Kidney tubule cell (primary cell): ENCODE measurements at places on chromosomes 2 and 18.

GRCh38 chr2:205047273-205047839, 502.1 kb downstream of the PARD3B start:
- DNase-seq: no peak

DNA sequence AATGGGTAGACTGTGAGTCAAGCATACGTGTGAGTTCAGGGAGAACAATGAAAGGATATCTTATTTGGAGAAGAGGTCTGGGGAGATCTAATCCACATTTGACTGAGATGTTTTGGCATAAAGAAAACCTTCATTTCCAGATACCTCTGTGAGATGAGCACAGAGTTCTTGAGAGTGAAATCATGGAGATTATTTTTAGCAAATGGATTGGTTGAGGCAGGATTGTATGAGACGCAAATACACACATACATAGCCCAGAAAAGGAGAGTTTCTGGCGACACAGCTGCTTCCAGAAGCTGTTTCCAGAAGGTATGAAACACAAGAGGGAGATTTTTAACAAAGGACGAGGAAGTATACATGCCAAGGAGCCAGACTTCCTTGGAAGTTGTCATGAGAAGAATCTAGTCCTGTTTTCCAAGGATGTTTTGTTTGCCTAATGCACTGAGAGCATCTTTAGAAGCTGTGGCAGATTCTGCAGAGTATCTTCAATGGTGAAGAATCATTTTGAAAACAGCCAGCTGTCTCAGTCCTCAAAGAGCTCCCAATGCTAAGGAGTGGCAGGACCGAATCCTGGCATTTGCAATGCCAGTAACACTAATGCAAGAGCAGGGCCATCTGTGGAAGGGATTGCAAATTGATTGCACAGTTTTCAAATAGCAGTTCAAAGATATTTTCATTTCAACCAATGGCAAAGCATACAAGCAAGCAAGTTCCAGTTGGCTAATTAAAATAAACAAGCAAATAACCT, 177.2 kb downstream of the SETBP1 start:
- DNase-seq: no peak

- DNase-seq: no peak
Observed at GRCh38 chr2:199903111-199903510, 8.0 kb upstream of the C2orf69 start.

DNA sequence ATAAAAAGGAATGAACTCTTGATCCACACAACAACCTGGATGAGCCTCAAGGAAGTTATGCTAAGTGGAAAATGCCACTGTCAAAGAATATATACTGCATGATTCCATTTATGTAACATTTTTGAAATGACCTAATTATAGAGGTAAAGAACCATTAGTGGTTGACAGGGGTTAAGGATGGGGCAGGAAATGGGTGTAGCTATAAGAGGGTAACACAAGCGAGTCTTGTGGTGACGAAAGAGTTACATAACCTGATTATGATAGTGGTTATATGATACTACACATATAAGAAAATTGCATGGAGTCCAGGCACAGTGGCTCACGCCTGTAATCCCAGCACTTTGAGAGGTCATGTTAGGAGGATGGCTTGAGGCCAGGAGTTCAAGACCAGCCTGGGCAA, 346.6 kb upstream of the PKDCC start:
- no peak for DNase-seq

DNA sequence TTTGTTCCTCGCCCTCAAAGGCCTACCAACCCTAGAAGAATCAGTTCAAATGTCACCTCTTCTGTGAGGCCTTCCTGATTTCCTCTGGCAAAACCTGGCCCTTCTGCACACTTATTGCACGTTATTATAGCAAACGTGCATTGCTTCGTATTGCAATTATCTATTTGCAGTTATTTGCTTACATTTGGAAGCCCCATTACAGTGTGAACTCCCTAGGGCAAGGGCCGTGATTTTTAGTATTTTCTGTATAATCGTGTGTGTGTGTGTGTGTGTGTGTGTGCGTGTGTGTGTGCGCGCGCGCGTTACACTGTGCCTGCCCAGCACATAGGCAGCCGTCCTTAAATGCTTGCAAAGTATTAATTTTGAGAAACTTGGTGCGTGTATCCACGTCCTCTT, 460 bp upstream of the SEMA4F start:
- DNase-seq: no peak

DNA sequence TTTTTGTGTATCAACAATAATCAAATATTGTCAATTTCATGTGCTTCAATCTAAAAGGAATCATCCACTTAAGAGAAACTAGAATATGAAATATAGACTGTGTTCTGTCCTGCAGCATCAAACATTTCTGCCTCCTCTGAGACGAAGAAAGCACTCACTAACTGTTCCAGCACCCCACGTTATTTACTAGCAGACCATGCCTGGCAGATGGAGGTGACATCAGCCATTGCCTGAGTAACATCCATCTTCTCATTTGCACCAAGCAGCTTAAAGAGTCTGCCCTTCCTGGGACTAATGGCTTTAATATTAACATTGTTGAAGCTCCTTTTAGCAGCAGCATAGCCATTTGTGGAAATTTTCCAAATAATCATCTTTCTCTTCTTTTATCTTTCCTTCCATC, 25.7 kb downstream of the SGPP2 start:
- DNase-seq: no peak

- DNase-seq: no peak
Observed at GRCh38 chr18:62396381-62396780, 71.3 kb downstream of the TNFRSF11A start.

DNA sequence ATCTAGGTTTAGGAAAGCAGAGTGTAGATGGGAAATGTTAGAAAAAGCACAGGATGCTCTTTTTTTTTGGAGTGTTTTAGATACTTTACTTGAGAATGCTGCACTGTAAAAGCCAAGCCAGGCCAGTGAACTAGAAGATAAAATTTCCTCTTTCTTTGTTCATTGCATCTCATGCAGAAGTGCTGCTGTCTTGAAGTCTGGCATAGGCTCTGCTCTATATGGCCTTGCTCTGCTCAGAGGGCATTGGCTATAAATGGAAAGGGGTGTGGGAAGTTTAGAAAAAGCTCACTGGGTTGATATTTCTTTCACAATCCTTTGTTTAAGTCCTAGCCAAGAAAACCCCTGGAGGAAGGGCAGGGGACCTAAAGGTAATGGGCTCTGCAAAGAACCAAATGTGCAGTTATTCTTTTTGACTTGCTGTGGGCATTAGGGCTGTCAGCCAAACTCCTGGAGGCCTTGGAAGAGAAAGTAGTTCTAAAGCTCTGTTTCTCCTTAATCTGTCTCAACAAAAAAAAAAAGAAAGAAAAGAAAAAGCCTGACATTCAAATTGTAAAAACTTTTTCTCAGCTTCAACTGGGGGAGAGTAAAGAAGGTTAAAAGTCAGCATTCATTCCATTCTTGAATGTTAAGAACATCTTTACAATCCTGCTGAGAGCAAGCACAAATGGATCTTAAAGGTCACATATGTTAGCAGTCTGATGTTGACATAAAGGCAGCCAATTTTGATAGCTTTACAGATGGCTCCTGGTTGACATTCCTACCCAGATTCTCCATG, 338.3 kb downstream of the GULP1 start:
- no peak for DNase-seq

DNA sequence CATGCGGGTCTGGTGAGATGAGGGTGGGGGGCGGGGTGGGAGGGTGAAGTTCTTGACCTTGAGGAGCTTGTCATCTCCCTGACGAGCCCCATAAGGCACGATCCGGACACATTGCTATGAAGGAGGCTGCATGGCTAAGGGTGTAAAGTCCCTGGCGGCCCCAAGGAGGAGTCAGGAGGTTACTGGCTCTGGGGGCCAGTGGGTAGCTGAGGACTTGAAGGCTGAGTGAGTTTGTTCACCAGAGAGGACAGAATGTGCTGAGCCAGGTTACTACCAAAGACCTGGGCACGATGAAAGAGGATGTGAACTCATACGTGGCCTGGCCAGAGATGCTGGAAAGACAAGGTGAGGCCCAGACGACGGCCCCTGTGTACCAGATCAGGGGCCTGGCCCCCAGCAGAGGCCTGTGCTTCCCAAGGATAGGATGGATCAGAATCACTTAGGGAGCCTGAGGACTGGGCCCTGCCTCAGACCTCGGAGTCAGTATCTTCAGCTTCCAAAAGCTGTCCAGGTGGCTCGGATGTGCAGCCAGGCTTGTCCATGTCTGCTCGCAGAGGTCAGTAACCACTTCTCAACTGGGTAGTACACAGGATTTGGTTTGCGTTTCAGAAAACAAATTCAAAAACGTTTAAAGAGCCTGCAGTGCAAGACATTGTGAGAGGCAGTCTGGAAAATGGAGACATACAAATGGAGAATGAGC, 110.9 kb downstream of the RNF144A start:
- DNase-seq: no peak

GRCh38 chr2:241241669-241242068, 53.2 kb downstream of the ANO7 start:
- DNase-seq: no peak

- peak; percentile 90 for DNase-seq
Observed at GRCh38 chr2:107633580-107634147, 193.0 kb upstream of the RGPD4 start.

GRCh38 chr2:216221811-216222210, 112.7 kb downstream of the XRCC5 start:
- peak; percentile 80 for DNase-seq

GRCh38 chr2:12223732-12224131, 477.3 kb downstream of the LPIN1 start:
- DNase-seq: no peak

GRCh38 chr18:61973273-61974115, 80.7 kb upstream of the RNF152 start:
- no peak for DNase-seq

DNA sequence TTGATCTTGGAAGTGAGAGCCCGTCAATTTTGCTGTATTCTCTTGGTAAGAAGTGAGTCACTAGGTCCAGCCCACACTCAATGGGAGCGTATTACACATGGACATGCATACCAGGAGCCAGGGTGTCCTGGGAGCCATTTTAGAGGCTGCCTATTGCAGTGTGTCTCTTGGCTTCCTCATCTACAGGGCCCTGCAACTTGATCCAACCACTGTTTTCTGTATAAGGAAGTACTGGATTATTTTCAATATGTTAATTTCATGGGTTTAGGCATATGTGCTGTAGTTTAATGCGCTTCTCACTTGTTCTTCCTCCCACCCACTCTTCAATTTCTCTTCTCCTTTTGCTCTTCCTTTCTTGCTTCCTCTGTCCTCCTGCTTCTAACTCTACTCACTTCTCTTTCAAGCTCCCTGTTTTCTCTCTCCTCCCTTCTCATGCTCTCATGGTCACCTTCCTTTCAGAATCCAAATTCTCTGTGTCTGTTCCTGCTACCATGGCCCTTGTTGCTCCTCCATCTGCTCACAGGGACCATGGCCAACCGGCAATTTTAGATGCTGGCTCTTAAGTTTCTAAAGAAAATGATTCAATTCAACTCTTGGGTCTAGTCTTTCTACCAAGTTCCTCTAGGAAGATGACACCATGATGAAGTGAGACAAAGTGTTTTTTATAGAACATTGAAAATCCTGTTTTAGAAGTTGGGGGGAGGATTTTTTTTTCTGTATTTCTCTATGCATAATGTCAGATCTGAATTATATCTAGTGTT, 152.0 kb upstream of the ZEB2 start:
- peak; percentile 9 for DNase-seq

DNA sequence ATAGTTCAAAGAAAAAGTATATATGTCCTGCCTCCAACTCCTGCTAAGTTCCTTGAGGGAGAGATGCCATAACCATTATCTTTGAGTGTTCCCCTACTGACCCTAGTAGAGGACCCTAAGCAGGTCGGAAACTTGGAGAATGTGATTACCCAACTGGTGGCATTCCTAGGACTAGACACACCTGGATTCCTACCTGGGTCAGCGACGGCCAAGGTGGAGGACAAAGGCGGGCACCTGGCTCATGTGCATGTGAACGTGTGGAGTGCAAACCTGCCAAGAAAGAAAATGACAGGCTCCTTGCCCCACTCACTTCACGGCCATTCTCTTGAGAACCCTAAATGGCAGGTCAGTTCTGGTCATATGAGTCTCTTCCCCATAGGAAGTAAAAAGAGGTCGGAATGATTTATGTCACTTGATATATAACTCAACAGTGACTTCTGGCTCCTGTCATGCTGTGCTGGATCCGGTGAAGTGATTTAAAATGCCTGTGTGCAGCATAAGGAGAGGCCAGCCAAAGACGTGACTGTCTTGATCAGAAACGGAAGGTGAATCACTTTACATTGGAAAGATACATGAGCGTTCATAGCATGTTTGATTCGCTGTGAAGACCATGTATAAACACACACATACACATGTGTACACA, 371.6 kb downstream of the EIPR1 start:
- DNase-seq: no peak

- DNase-seq: peak; percentile 88
Observed at GRCh38 chr18:31510319-31510718, 12.3 kb downstream of the DSG2 start.

DNA sequence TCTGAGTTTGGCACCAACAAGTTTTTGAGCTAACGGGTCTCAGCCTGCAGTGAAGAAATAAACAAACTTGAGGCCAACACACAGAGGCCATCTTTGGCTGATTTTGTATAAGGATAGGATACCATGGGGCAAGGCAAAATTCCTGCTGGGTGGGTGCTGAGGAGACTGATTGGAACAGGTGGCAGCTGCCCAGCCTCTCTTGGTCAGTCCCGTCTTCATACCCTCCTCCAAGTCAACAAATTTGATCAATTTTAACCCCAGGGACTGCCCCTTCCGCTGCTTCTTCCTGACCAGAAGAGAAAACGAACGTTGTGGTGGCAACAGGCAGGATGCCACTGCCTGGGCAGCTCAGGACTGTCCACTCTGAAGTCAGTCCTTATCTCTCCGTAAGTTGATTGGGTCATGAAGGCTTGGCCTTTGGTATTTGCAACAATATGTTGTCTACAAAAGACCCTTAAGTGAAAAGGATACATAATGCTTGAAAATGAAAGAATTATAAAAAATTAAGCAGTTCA, 139.3 kb downstream of the SPP2 start:
- no peak for DNase-seq

DNA sequence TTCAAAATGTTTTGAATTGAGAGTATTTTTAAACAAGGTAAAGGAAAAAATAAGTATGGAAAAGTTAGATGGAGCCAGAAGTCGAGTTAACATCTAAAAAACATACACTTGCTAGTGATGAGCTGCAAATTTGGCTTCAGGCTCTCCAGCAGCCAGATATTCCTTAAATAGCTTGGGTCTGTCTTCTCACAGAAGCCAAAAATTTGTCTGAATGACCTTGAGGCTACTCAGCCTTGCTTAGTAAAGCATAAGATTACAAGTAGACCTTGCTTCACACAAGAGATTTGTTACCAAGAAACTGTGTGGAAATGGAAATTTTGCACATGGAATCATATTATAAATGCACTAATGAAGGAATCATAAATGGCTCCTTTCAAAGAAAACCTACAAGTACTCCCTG, 40.8 kb upstream of the GRB14 start:
- no peak for DNase-seq

GRCh38 chr18:11789716-11790510, 61.3 kb upstream of the CHMP1B start:
- no peak for DNase-seq
